ENCODE measurements at places on chromosomes 1 and 21. TPM values are rescaled to one million over a fixed set of nuclear protein-coding genes. Genes with fewer than 3 reads are reported as not detected.

DNA sequence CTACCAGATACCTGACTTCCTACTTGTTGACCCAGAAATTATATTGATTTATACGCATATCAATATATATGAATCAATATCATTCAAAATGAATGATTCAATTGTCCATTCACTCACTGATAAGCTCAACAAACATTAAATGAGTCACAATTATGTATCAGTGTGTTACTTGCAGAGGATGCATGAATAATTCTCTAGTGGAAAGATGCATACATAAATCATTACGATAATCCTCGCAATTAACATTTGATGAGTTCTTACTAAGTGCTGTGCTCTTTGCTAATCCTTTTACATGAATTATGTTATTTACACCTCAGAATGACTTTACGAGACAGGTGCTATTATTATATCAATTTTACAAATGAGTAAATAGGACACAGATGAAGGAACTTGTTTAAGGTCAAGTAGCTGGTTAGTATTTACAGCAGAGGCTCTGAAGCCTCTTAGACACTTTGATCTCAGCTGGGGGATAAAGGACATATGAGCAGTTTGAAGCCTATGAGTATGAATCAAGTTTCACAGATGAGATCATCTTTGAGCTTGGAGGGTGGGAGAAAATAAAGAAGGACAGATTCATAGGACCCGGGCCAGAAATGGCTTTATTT lies 112.8 kb upstream of the ADAMTS5 start:
- no peaks in the 10 kb centered on the region for H3K4me1 ChIP-seq
- H3K27me3 ChIP-seq: no peaks in the 10 kb centered on the region
- DNase-seq: no peak
- H3K27ac ChIP-seq: no peak overlapping the region

DNA sequence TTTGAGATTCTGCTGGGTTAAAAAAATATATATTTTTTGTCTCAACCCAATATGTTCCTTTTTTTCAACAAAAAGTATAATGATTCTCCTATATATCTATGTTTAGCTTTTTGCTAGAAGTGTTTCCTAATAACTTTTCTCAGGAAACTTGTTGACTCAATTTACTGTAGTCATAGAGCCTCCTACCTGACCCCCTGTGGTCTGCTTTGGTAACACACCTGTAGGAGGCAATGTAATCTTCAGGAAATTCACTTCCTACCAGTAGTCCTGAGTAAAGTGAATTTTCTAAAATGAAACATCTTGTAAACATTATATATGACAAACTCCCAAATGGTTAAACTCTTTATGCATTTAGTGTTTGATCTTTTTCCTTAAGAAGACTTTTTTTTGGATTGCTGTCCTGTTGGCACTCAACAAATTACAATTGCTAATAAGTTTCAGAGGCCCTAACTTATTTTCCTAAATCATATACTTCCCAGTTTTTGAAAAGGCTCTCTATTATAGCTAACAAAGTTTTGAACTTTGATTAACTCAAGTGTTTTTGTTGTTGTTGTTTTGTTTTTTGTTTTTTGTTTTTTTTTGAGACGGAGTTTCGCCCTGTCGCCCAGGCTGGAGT lies 118.3 kb downstream of the OLFML2B start:
- no peak overlapping the region for H3K27ac ChIP-seq
- H3K4me1 ChIP-seq: peaks cover 32% of the 10 kb centered on the region
- DNase-seq: no peak
- H3K4me3 ChIP-seq: no peak overlapping the region

DNA sequence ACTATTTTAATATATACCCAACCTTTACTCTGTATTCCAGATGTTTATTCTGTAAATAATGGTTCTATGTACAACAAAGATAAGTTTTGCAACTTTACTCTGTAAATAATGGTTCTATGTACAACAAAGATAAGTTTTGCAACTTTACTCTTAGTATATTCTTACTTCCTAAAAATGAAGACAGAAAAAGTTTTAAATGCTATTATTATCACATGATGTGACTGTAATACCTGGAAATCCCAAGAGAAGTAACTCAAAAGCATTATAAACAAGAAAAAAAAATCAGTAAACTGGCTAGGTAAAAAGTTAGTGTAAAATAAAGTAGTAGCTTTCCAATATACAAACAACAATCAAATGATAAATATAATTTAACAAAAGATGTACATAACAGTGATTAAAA lies 18.5 kb upstream of the EXO1 start:
- H3K36me3 ChIP-seq: no peaks in the 10 kb centered on the region
- no peak overlapping the region for H3K27ac ChIP-seq
- no peaks in the 10 kb centered on the region for H3K4me1 ChIP-seq
- no peak overlapping the region for H3K4me3 ChIP-seq
- DNase-seq: no peak

AP4B1 gene
- total RNA-seq: 22.1 TPM

All from tibial nerve (tissue), 4 donors.